T-helper 2 cell (primary cell): ENCODE measurements at places on chromosomes 2 and 18.

DNA sequence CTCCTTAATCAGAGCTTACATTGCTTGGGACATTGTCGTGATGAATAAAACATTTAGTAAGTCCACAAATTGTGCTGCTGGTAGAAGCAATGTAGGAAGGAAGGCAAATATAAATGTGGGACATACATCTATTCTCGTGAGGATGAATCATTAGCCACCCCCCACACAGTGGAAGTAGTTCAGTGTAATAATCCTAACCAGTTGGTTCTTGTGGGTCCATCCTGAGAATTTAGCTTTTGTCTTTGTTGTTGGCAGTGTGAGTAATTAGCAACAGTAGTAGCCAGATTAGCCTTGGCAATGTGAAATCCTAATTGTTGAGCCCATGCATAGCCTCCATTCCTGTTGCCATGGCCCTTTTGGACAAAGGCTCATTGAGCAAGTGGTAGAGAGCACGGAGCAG, 532.1 kb downstream of the FBXO15 start:
- DNase-seq: no peak

- no peak for DNase-seq
These were observed 271.5 kb upstream of the SIX2 start for GRCh38 chr2:45280794-45281193.

GRCh38 chr2:62362561-62362960, 143.4 kb downstream of the TMEM17 start:
- no peak for DNase-seq

DNA sequence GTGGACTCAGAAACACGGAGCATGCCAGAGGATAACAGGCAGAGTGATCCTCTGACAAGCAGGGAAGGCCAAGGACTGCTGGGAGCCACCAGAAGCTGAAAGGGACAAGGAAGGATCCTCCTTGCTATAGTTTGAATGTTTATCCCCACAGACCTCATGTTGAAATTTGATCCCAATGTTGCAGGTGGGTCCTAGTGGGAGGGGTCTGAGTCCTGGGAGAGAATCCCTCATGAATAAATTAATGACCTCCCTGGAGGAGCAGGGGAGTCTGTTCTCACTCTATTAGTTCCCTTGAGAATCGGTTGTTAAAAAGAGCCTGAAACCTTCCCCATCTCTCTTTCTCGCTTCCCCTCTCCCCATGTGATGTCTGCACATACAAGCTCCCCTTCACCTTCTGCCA, 124.4 kb downstream of the FBXO15 start:
- no peak for DNase-seq

DNA sequence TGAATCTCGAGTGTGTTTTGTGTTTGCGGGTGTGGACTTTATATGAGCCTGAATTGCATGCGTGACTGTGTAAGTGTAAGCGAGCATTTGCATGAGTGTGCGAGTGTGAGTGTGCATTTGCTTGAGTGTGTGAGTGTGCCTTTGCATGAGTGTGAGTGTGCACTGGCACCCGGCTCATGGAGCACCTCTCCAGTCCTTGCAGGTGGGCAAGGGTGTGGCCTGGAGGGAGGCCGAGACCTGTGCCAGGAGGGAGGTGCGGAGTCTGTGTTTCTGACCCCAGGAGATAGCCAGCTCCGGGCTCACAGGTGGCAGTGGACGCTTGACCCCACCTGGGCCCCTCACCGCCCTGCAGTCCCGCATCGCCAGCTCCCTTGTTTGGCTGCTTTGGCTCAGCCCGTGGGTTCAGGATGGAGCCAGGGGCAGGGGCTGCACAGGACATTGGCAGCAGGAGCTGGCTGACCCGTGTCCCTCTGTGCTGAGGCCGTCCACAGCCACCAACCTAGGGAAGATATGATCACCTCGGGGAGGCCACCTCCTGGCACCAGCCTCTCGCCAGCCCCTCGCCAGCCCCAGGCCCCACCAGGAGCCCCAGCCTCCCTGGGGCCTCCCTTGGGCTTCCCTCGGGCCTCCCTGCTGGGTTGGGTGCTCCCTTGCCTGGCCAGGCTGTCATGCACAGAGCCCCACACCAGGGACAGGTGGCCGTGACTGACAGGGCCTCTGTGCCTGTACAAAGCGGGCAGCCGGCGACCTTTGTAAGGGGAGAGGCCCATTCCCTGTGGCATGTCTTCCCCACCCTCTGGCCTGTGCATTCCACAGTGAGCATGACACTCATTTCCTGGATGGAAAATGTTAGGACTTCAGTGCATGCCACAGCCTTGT, 81.6 kb downstream of the PTGR3 start:
- no peak for DNase-seq

DNA sequence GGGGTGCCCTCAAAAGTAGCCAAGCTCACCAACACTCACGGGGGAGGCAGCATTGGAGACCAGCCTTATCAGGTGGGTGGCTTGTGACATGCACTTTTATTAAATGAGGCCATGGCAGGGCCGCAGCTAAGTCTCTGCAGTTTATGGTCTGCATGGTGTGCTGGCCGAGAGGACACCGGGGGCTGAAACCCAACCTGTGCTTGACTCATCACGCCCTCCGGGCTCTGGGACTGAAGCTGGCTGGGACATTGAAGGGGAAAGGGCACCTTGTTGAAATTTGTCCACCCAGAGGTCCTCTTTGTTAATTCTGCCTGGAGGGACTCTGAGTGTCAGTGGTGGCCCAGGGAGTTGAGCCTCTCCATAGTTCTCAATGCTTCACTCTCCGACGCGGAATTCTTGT, 17.7 kb upstream of the NTSR2 start:
- no peak for DNase-seq
